ENCODE measurements at places on chromosomes 5 and 9.

GRCh38 chr9:116163293-116164055 is 9.9 kb downstream of the PAPPA start:
- no peak for DNase-seq

DNA sequence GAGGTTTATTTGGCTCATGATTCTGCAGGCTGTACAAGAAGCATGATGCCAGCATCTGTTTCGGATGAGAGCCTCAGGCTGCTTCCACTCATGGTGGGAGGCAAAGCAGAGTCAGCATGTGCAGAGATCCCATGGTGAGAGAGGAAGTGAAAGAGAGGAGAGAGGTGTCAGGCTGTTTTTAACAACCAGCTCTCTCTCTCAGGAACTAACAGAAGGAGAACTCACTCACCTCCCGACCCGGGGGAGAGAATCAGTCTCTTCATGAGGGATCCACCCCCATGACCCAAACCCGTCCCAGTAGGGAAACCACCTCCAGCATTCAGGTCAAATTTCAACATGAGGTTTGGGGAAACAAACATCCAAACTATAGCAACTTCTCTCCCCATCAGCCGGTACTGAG is 187.7 kb downstream of the ENC1 start:
- DNase-seq: no peak

DNA sequence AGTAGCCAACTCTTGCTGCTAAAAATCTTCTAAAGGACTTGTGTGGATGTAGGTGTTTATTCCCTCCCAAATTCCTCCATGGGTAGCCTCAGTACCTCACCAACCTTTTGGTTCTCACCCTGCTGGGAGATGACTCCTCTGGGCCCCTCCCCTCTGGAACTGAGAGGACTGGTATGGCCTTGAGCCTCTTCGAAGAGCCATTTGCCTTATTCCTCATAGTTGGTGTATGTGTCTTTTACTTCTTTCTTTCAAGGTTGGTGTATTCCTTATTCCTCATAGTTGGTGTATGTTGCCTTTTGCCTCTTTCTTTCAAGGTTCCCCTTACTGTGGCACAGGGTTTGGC is 48.3 kb downstream of the GNAQ start:
- no peak for DNase-seq

GRCh38 chr5:6818594-6819511 is 105.6 kb downstream of the TENT4A start:
- DNase-seq: no peak

- peak; percentile 35 for DNase-seq
Observed at GRCh38 chr9:130680836-130681768, 12.5 kb upstream of the EXOSC2 start.

DNA sequence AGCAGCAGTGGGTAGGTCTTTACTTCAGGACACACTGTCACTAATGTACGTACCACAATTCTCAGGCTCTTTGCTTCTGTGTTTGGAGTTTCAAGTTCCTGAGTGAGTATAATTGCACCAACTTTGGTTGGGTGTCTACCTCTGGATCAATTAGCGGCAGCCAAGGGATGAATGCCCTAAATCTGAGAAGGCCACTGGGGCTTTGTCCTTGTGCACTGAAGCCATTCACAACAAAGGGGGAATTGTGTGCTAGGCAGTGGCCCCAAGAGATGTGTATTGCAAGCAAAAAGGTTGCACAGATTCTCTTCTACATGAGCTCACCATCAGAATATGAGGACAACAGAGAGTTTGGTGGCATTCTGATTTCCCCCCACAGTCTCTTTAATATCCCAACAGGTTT is 3.9 kb upstream of the PHF24 start:
- no peak for DNase-seq

DNA sequence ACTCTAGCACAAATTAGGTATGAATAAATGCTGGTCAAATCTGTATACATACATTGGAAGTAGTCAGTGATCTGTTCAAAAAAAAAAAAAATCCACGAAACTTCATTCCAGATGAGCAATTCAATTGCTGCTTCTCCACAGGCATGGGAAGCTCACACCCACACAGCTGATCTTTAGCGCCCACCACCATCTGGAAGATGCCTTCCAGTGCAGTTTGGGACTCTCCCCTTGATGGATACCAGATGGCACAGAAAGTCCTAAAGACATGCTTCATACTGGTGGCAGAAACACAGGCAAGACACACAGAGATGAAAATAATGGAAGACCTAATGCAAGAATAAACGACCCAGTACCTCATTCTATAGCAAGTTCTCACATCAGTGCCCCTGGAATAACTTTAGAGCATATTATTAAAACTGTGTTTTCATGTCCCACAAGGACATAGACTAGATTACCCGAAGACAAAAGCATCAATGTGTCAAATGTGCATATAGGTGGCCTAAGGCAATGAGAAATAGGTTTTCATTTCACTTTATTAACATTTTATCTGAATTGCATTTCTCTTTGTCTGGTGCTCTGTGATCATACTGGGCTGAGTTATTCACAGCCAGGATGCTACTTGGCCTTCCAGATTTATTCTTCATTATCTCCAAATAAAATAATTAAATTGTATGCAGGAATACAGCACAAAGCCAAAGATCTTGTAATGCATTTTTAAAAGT is 135.4 kb upstream of the TAS2R1 start:
- no peak for DNase-seq

DNA sequence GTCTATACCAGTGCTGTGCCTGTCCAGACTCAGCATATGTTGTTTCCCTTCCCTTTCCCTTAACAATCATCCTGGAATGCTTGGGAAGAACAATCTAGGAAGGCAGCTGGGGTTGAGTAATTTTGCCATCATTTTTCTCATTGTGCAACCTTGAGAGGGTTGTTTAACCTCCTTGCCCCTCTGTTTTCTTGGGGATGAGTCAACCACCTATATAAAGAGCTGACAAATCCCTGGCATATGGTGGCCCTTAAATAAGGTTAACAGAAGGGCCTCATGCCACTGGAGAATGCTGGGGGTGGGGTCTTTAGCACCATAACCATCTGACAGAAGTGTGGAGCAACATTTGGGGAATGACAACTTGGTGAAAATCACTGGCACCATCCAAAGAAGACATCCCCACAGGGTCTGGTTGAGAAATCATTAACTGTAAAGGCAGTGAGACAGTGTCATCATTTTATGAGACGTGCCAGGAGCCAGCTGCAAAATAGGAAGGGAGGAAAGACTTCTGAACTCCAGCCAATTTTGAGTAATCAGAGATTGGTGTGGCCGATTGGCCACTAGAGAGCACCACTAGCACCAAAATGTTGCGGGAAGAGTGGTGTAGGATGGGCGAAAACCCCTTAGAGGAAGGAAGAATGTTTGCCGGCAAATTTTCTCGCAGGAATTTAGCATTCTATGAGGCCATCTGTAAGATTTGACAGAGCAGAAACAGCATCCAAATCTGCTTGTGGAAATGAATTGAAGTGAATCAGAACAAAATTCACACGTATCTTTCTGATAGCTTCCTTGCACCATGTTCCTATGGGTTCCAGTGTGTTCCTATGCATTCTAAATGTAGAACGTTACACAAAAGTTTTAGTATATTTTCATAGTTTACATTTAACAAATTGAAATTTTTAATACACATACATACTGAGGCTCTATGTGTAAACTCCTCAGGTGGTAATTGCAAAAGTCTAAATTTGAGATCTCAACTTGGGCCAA is 113.8 kb downstream of the MSX2 start:
- DNase-seq: no peak

DNA sequence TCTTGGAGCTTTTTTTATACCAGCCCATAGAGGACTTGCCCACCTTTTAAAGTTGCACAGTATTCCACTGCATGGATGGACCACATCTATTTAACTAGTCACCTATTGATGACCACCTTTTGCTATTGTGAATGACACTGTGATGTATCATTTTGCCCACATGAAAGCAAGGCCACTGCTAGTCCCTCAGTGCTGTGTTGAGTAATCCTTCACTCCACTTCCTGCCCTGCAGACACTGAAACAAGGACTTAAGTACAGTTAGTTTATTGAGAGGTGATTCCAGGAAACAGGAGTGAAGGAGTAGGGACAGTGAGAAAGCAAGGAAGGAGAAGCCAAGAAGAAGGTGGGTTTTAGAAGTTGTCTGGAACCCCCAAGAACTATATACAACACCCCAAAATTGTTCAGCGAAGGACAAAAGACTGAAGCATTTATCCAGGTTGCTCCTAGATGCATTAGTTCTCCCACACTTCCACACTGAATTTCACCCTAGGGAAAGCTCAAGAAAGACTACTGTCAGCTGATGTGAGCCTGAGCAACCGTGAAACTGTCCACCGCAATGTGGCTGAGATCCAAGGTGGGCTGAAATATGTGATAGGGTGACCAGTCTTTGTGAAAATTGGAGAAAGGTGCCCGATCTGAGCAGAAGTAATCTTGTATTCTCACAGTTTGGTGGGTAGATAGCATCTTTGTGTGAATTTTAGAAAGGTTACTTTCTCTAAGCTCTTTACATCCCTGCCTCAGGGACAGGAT is 45.2 kb upstream of the ANKRD31 start:
- no peak for DNase-seq

DNA sequence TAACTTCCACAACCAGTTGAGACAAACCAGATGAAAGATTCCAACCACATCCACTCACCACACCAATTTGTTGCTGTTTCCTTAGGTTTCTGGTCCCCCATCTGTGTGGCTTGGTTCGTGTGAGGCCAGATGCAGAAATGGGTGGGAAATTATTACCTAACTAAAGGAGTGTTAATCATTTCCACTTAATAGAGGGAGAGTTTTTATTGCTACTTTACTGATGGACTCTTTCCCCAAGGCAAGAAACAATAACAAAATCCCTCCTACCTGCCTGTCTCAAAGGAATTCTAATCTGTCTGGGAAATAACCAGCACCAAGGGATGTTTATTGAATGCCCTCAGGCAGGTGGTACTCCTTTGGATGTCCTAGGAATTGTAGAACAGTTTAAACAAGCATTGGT is 76.3 kb downstream of the TMEM167A start:
- DNase-seq: no peak

DNA sequence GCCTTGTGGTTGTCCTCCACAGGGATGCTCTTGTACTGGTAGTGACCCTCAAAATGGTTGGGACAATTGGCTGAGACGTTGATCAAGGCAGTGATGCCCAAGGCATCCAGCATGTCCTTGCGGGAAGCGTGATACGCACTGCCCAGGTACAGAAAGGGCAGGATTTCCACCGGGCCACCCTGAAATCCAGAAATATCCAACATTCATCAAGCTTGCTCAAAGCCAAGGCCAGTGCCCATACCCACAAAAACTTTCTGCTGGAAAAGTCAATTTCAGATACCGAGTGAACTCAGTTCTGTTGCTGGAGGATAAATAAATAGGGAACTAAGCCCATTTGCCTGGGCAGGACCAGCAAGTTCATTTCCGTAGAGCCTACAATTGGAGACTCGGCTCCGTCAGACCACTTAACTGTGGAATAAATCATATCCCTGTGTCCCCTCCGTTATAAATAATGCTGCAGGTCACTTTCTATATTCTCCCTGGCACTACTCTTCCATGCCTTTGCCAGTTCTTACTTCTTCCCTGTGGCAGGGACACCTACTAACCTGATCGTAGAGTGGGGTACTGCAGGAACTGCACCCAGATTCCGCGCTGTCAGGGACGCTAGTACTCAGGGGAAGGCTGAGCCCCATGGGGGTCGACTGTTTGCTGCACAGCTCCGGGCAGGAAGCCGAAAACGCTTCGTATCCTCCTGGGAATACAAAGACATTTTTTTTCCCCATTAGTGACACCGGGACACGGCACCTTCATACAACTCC is 1.2 kb downstream of the DUSP1 start:
- DNase-seq: peak; percentile 47

- no peak for DNase-seq
Observed at GRCh38 chr5:81794226-81794625, 43.3 kb upstream of the SSBP2 start.

- no peak for DNase-seq
Observed at GRCh38 chr5:71925608-71926091, 181.6 kb upstream of the MAP1B start.

DNA sequence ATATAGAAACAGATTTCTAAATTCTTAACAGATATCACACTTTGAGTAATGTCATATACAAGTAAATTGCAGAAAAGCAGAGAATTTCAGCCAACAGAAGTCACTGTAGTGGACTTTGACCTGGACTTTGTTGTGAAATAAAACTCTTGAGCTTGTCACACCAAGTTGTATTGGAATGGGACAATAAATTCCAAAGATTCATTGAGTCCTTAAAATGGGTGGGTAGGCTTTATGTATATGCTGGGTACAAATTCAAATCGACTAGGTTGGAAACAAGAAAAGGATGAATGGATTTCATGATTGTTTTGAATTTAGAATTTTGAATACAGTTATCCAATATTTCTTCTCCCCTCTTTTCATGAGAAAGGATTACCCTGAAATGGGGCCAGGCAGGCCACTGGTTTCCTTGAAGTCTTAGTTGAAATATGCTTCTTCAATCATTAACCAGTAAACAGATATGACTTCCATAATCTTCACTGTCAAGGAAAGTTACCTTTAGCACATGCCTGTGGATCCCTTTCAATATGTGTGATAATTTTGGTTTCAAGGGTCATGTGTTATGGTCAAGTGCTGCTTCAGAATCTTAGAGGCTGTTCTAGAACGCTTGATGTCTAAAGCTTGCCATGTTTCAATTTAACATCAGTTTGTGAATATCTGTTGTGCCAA is 25.7 kb downstream of the PIP5K1B start:
- DNase-seq: no peak

DNA sequence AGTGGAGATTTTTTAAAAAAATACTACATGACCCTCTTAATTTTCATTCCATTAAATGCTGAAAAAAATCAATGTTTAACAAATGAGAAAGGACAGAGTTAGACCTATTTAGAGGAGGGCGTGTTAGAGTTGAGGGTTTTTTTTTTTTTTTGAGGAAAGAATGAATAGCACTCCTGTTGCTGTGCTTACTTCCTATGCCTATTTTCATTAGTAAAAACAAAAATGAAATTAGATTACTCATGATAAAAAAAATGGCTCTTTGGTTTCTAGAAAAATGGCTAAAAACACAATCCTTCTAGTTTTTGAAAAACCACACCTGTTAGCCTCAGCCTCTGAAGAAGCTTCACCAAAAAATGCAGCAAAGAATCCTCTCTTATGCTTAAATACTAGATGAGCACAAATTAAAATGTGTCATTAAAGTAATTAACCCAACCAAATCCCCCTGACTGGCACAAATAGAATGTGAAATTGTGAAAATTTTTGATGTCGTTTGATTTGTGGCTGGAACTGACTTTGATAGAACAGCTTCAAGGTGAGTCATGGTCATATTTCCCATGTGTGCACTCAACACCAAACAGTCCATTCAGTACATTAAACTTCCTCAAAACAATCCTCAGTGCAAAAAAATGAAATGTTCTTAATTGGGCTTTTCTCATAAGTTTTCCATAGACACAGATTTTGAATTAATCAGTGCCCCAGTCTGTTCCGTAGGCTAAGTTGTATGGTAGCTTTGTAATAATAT is 98.0 kb downstream of the MACIR start:
- DNase-seq: no peak

- no peak for DNase-seq
Observed at GRCh38 chr5:137598399-137598798, 99.3 kb upstream of the SPOCK1 start.

DNA sequence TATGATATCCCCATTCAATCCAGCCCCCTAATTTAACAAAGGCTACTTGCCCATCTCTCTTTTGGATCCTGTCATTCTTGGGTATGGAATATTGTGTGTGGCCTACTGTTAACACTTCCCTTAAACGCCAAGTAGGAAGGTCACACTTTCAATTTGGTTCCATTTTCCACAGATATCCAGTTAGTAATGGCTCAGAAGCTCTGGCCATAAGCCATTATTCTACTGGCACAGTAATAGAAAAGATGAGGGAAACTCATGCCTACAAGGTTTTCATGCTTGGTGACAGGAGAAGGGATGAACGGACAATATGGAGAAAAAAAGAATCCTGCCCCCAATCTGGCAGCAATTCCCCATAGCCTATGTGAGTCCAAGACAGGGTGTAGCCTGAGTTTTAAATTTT is 227.6 kb downstream of the CRB2 start:
- DNase-seq: no peak

- DNase-seq: no peak
Observed at GRCh38 chr5:173969167-173970049, 19.6 kb upstream of the C5orf47 start.
